ENCODE measurements at places on chromosomes 2 and 18. TPM values are rescaled to one million over a fixed set of nuclear protein-coding genes. Genes with fewer than 3 reads are reported as not detected.

Gene STAT4
- total RNA-seq, result 4.8 TPM

DNA sequence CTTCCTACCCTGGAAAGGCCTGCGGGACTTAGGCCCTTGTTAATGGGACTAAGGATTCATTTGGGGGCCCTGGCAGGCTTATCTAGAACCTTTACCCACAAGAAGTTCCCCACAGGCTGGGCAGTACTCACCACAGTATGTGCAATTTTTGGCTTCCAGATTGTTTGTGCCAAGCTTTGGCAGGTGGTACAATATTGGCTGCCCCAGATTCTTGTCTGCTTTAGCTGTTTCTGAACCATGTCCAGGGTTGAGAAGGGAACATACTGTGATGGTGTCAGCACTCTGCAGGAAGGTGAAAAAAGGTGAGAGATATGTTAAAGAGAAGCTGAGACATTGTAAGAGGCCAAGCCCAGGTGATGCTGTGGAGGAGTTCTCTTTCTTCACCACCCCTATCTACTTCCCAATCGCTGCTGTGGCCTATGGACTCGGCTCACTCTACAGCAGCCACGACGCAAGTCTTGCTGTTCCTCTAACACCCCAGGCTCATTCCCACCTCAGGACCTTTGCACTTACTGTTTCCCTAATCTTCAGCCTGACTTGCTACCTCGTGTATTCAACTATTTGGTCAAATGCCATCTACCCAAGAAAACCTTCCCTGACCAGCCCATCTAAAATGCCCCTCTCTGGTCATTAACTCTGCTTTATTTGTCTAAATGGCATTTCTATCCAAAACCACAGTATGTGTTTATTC is 9.2 kb downstream of the SLC4A5 start:
- no peak for DNase-seq

- no peak for DNase-seq
Measured at GRCh38 chr2:142588269-142588668, 289.2 kb upstream of the KYNU start.

Gene LOXHD1
- 0.12 TPM for total RNA-seq

Gene DNAH7
- total RNA-seq, result 5.0 TPM

DNA sequence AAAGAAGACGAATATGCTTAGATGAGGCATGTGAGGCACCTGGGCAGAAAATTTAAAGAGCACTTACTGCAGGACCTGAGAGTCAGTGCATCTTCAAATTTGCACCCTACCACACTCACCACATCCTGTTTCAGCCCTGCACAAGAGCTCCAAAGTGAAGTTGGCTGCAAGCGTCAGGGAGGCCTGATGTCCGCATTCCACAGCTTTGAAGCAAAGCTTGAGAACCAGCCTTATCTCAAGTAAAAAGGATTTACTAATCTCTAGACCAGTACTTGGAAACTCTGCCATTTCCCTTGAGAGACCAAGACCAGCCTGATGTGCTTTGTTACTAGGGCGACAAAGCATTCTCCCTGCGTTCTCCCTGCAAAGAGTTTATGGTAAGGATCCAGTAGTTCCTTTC is 3.4 kb upstream of the ASNSD1 start:
- DNase-seq, result peak; percentile 28

Gene RIT2
- total RNA-seq, result not detected

- DNase-seq, result no peak
Measured at GRCh38 chr2:74089816-74090745, 57.6 kb downstream of the BOLA3 start.

DNA sequence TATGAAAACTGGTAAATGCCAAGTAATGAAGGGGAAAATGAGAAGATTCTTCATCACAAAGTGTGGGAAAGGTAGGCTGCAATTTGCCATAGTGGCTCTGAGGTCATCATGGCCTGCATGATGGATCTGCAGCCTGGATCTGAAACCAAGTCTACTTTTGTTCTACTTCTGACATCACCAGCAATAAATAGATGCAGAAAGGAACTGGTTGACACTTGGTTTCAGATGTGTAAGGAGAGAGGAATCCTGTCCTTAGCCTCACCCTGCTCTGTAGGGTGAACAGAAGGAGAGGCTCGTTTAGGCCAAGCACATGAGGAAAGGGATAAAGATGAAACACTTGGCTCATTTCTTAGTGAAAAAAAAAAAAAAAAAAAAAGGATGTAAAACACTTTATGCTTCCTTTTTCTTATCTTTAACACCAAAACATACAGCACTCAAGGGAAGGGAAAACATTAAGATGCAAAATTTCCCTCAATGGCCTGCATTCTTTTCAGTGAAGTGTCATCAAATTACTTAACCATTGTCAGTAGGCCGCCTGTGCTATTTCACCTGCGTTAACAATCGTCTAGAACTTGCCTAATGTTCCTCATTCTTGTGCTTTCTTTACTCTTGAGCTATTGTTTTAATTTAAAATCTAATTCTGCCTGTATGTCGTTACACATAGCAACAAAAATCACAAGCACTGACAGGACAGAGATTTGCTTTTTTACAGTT is 3.9 kb downstream of the NEB start:
- DNase-seq, result no peak

Gene XIRP2
- 0.06 TPM for total RNA-seq

- no peak for DNase-seq
Measured at GRCh38 chr2:29079887-29080286, 5.6 kb upstream of the PCARE start.

Gene SH3RF3
- 11.5 TPM for total RNA-seq
